NCI-H1048 (cell line): ENCODE measurements at places on chromosomes 16 and 17.

DNA sequence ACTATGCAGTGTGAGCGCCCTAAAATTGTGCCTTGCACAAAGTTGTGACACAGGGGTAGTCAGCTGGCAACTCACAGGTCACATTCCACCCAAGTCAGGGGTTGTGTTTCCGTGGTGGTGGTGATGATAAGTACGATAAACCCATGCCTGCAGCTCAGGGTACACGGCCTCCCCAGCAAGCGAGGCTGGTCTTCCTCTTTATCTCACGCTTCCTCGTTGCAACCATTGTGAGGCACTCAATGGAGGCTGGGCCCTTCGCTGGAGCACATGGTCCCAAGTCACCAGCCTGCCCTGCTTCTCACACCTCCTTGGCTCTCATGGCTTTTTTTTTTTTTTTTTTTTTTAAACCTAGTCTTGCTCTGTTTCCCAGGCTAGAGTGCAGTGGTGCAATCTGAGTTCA lies 307.5 kb downstream of the CPPED1 start:
- DNase-seq = no peak

DNA sequence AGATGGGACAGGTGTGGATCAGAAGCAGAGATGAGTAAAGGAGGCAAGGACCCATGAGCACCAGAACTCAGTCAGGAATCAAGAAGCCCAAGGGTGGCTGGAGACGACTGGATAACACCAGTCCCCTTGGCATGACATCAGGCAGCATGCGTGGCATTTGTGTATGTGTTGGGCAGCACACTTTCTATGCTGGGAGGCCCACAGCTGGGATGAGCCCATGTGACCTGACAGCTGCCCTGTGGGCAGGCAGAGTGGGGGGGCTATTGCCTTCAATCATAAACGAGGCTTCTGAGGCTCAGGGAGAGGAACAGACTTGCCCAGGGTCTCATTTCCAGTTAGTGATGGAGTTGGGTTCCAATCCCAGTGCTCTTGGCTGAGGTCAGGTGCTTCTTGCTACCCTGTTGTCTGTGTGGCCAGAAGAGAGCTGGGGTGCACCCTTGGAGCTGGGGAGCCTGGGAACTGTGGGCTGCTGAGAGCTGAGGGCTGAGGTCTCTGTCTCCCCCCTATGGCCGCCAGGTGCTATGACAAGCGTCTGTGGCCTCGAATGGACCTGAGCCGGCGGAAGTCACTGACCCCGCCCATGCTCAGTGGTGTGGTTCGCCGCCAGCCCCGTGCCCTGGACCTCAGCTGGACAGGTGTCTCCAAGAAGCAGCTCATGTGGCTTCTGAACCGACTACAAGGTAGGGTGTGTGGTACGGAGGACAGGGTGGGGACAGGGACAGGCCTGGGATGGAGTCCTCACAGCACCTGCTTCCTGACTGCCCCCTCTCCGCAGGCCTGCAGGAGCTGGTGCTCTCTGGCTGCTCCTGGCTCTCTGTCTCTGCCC lies 7.1 kb upstream of the ORAI3 start:
- no peak for DNase-seq

GRCh38 chr17:61476476-61477203 lies 24.4 kb downstream of the TBX4 start:
- DNase-seq = no peak

DNA sequence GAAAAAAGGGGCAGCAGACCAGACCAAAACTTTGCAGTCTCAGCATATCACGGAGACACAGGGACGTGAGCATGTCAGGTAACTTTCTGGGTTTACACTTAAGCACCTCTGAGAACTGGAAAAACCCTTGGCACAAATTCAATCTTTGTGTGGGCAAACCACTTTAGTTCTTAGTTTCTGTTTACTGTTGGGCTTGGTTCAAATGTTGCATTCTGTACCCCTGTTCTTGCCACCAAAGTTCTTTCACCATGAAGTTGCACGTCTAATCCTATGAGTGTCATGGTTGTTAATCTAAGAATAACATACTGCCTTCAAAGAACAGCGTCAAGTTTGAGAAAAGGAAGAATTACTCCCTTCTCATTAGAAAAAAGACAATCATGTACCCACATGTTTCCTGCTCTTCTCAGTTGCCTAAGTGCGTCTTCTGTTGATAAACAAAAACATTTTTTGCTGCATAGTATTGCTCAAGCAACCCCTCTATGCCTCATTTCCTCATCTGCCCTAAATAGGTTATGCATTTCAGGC lies 11.6 kb downstream of the KRT33A start:
- no peak for DNase-seq

DNA sequence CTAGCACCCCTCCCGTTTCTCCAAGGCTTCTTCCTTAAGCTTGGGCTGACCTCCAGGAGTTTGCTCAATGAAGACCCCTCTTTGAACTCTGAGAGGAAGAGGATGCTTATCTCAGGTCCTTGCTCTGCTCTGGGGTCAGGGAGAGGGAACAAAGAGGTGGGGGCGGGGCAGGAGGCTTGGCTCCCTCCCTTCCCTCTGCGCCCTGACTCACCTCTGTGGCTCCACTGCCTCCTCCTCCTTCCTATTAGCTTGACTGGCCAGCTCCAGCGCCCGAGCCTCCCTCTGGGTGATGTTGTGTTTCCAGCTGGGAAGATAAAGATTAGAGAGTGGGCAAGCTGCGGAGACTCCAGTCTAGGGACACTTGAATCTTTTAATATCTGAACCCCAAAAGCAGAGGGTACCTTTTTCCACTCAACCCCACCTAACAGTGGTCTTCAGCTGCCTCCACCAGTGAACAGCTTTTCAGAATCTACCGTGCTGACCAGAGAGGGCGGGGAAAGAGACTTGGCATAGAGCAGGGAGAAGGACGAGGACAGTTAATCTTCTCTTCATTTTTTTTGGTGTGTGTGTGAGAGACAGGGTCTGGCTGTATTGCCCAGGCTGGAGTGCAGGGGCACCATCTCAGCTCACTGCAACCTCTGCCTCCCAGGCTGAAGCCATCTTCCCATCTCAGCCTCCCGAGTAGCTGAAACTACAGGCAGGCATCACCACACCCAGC lies 6.7 kb downstream of the GIP start:
- DNase-seq = no peak

DNA sequence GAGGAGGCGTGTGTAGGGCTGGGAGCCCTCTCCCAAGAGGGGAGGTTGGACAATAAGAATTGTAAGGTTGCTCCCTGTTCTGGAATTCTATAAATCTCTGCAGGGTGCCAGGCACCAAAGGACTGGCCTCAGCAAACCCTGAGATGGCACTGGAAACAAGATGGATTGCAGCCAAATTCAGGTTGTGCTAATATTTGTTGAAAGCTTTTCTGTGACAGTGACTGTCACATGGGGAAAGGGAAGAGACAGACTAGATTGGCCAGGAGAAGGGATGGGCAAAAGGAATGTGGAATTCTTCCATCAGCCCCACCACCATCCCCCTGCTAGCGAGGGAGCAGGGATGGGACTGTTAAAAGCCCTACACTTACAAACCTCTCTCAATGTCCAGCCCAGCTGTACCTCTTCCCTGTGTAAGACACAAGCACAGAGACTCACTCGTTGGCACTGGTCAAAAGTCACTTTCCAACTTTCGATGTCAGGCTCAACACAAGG lies 62.4 kb downstream of the SOX9 start:
- DNase-seq = no peak

GRCh38 chr16:84766978-84767773 lies 52.6 kb upstream of the CRISPLD2 start:
- no peak for DNase-seq

- DNase-seq = no peak
These were observed 269.6 kb upstream of the RPL38 start for GRCh38 chr17:73933871-73934270.

DNA sequence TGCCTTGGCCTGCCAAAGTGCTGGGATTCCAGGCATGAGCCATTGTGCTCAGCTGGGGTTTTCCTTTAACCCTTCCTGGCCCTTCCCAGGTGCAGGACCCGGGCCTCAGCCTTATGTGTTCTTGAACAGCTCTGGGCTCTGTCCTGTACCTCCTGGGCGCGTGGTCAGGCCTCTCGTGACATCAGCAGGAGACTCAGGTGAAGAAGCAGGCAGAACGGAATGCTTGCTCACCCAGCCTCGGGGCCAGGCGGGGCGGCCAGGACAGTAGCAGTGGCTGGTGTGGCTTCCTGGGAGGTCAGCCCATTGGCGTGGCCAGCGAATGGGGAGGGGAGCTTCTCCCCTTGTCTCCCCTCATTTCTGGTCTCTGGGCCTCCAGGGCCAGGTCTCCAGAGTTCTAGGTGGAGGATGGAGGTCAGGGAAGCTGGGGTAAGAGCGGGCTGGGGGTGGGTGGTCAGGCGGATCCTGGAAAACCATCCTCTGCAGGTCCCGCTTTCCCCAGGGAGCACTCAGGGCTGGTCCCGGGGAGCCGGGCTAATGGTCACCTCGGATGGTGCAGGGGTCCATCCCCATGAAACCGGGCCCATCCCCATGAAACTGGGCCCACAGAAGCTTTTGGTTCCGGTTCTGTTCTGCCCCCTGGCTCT lies 281.5 kb downstream of the SEC14L1 start:
- DNase-seq = no peak

- DNase-seq = no peak
These were observed 33.8 kb downstream of the PIPOX start for GRCh38 chr17:29076722-29077121.

- no peak for DNase-seq
These were observed 65.0 kb downstream of the CCDC182 start for GRCh38 chr17:57679906-57680695.

GRCh38 chr17:50634224-50634914 lies at the start of gene ABCC3:
ABCC3 (plus strand) TSS chr17:50634881; CDS start chr17:50634937, 56 bp downstream.
- DNase-seq = no peak

- DNase-seq = no peak
These were observed 1729.1 kb downstream of the TP53TG3F start for GRCh38 chr16:35188288-35189155.

DNA sequence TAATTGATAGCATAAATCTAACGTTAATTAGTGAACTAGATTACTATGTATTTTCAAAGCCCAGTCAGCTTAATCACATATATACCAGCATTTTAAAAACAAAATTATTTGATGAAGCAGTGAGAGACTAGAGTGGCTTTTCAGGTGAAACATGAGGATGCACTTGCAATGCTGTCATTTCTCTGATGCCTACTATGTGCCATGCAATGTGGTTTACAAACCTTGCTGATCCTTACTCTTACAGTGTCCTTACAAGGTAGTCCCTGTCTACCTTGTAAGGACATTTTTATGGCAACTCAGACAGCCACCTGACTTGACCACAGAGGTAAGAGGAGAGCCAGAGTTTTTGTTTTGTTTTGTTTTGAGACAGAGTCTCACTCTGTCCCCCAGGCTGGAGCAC lies 42.7 kb downstream of the CYB5B start:
- DNase-seq = no peak

GRCh38 chr16:51055434-51055833 lies 95.6 kb downstream of the SALL1 start:
- DNase-seq = no peak

GRCh38 chr16:89749637-89750036 lies 28.3 kb downstream of the ZNF276 start:
- no peak for DNase-seq

DNA sequence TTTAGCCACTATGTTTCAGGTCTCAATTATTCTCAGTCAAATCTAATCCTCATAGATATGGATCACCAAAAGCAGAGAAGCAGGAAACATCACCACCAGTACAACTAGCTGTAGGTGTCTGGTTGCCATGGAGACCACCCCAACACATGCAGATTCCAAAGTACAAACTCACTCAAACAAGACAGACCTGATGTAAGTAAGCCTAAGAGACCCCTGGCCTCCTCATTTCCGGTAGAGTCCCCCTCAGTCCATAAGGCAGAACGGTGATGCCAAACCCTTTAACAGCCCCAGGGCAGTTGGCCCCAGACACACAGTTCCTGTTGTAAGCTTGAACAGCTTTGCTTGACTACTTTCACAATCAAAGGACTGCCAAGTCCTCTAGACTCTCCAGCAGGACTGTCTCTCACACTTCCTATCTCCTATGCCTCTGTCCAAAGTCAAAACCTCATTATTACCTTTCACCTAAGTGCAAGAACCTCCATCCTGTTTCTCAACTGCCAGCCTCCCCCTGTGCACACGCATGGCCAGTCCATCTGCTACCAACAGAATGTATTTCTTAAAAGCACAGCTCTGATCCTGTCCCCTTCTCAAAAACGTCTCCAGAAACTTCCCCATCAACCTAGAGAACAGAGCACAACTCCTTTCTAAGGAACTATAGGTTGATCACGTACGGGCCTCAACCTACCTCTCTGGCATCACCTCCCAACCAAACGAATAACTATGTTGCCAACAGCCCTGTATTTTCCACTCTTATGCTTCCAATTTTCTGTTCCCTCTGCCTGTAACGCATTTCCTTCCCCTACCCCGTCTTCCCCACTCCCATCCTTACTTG lies 23.9 kb downstream of the SLC39A11 start:
- no peak for DNase-seq

GRCh38 chr17:51434434-51435170 lies 174.3 kb downstream of the UTP18 start:
- no peak for DNase-seq

- DNase-seq = no peak
These were observed 1.6 kb upstream of the CCL13 start for GRCh38 chr17:34354637-34355036.

GRCh38 chr17:66200685-66201092 lies 8.8 kb upstream of the CEP112 start:
- peak; percentile 37 for DNase-seq

- DNase-seq = no peak
These were observed 53.0 kb downstream of the SF3B3 start for GRCh38 chr16:70576431-70577255.

GRCh38 chr17:34981538-34982241 lies 1.4 kb downstream of the LIG3 start:
- no peak for DNase-seq

DNA sequence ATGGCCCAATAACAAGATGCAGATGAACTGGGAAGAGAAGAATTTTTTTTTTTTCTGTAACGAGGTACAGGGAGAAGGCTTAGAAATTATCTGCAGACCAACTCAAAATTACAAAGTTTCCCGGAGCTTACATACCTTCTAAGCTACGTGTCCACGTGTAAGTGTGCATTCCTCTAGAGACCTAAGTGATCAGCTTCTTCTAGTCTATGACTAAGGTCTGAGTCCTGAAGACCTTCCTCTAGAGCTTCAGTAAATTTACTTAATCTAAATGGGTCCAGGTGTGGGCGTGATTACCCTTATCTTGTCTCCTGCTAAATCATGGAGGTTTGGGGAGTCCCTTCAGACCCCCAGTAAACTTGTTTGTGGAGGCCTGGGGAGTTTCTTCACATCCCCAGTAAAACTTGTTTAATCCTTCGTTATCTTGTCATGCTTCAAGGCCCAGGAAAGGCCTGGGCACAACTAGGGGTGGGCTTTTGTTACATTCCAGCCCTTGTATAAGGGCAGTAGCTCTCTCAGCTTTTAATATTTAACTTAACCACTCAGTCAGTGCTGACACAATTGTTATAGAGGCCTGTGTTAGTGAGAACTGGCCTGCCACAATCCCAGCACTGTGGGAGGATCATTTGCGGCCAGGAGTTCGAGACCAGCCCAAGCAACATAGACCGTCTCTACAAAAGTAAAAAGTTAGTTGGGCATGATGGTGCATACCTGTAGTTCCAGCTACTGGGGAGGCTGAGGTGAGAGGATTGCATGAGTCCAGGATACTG lies 342.3 kb downstream of the SNX29 start:
- no peak for DNase-seq
